ENCODE measurements at places on chromosomes 3 and 15. TPM values are rescaled to one million over a fixed set of nuclear protein-coding genes. Genes with fewer than 3 reads are reported as not detected.

GRCh38 chr3:72086042-72086742 lies 301.2 kb upstream of the PROK2 start:
- no peak for DNase-seq

- DNase-seq = no peak
These were observed 303.9 kb downstream of the AGBL1 start for GRCh38 chr15:86383611-86384010.

- DNase-seq = peak; percentile 53
These were observed 75.9 kb upstream of the CTDSPL start for GRCh38 chr3:37785736-37786135.

DNA sequence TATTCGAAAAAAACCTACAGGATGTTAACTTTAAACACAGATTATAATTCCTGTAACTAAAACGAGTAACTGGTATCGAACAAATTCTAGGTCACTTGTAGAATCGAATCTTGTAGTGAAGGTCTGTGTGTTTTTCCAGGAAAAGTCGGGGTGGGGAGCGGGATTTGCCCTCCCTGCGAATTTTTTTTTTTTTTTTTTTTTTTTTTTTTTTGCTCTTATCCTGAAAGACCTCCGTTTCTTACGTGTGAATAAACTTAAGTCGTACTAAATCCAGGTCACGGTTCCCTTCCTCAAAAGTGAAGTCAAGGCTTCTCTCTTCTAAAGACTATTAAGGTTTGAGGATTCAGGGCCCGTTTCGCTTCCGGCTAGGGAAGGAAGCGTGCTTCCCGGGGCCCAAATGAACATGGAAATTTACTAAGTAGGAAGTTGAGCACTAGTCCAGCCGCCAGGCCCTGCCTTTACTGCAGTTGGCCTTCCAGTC lies 770 bp downstream of the TBC1D5 start:
- no peak for DNase-seq

- no peak for DNase-seq
These were observed 33.7 kb downstream of the CORO2B start for GRCh38 chr15:68612503-68612902.

GRCh38 chr3:46138581-46138980 lies 69.5 kb downstream of the CCR1 start:
- DNase-seq = no peak

- DNase-seq = no peak
These were observed 237.5 kb upstream of the IL12A start for GRCh38 chr3:159751146-159751545.

Gene DOCK3
- total RNA-seq = 0.02 TPM

- no peak for DNase-seq
These were observed 62.6 kb downstream of the DOCK3 start for GRCh38 chr3:50737193-50737905.

DNA sequence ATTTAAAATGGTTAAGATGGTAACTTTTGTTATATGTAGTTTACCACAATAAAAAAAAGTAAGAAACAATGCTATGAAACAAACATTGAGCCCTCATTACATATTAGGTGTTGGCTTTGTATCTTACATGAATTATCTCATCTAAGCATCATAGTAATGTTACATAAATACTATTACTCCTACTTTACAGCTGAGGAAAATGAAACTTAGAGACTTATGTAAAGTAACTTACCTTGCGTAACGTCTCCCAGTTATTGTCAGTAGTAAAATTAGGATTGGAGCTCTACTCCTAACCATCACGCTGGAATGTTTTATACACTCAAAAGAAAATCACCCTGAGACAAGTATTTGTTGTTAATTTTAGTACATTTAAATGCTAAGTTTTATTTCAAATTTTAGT lies 42.2 kb downstream of the DNAJC13 start:
- DNase-seq = no peak

DNA sequence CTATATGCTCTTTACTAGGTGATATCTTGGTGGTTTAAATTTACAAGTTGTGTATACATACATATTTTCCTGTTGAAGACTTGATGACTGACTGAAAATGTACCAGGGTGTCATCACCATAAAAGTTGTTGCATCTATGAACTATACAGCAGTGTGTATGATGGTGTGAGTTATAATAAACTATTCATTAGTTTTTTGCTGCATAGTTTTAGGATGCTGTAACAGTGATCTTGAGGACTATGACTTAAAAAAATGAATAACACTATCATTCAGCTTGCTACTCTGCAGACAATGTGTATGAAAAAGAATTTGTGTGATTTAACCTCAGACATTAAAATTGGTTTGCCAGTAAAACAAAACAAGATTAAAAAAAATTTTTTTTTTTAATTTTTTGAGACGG lies 49.0 kb downstream of the UBE2E2 start:
- no peak for DNase-seq

- no peak for DNase-seq
These were observed 299.1 kb downstream of the TLE3 start for GRCh38 chr15:69798481-69799250.

DNA sequence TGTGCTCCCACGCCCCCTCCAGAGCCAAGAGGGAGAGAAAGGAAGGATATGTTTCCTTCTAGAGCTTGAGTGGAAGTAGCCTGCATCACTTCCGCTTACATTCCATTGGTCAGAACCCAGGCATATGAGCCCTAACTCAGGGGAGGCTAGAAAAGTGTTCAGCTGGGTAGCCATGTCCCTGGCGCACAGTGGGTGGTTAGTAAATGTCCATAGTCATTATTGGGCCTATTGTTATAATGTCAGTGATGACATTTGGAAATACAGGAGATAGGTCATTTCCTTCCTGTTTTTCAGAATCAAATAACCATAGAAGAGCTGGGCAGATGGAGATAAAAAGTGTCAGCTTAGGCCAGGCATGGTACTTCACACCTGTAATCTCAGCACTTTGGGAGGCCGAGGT lies 27.3 kb downstream of the CD276 start:
- no peak for DNase-seq

Gene RPP25
- 7.8 TPM for total RNA-seq

GRCh38 chr15:40647523-40647922 lies 47.5 kb upstream of the RAD51 start:
- DNase-seq = no peak

Gene HTR3E
- 0.13 TPM for total RNA-seq

- DNase-seq = peak; percentile 63
These were observed 73.7 kb downstream of the TM2D3 start for GRCh38 chr15:101578443-101578894.

Gene PIAS1
- 33.0 TPM for total RNA-seq

DNA sequence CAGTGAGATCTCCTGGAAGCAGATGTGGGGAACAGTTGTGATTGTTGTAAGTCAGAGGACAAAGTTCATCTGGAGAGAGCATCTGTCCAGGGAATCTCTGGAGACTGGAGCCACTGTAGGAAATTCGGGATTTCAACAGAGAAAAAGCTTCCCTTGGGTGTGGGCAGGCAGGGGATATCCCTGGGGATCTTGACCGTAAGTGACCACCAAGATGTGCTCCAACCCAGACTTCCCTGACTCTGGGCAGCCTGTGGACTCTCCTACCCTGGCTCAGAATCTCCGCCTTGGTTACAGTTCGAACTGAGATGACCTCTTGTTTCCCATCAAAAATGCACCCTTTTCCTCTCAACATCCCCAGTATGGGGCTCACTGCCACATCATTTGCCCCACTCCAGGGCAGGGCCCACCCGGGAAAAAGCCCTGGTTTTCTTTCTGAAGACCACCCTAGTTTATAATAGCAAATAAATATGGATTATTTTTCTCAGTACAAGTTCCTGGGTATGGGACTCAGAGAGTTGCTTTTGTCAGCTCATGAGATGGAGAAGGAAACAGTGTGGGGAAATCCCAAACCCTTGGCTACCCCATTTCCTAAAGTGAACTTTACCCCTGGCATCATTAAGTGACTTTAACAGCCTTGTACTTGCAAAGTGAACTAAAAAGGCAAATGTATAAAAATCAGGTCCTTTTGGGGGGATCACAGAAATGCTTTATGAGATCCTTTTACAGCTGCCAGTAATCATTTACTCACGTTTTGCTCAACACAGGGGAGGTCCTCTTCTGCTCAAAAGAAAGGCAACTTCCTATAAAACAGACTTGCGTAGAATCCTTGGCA lies 89.9 kb downstream of the CCNL1 start:
- DNase-seq = no peak

Gene EIF4A2
- total RNA-seq = 337 TPM

DNA sequence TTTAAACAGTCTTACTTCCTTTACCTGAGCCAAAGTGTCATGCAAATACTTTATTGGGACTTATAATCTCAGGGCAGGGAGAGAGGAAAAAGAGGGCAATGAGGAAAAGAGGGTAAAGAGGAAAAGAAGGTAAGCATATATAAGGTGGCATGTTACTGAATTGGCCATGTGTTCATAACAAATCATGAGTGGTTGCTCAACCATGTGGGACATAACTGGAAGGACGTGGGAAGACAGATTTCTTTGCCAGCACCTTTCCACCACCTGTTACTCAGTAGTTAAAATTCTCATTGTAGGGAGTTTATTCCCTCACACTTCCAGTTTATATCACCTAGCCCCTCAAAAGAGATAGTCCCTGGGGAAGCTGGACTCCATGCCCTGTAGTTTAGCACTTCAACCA lies 54.7 kb upstream of the TPRG1 start:
- no peak for DNase-seq

- no peak for DNase-seq
These were observed 94.7 kb upstream of the RNF7 start for GRCh38 chr3:141643391-141643790.

Gene CCR8
- total RNA-seq = 0.47 TPM

Gene MST1R
- 88.9 TPM for total RNA-seq

- no peak for DNase-seq
These were observed 46.1 kb downstream of the ZFAND6 start for GRCh38 chr15:80105595-80105994.

DNA sequence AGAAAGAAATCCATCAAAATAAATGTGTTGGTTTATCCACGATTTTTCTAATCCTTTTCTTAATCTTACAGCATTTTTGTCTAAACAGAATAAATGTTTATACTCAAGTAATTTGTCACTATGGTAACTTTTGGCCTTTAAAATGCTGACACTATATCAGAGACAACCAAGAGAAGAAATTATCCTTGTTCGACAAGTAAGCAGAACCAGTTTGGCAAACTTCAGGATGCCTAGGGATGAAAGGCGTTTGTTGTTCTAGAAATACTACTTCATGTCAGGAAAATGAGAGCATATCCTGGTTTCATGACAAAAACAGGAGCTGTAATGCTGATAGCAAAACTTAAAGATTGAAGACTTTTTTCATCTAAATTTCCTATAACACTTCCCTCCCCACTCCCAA lies 308.0 kb upstream of the ATP11B start:
- no peak for DNase-seq

- no peak for DNase-seq
These were observed 166.9 kb downstream of the SUCNR1 start for GRCh38 chr3:152040319-152040718.

DNA sequence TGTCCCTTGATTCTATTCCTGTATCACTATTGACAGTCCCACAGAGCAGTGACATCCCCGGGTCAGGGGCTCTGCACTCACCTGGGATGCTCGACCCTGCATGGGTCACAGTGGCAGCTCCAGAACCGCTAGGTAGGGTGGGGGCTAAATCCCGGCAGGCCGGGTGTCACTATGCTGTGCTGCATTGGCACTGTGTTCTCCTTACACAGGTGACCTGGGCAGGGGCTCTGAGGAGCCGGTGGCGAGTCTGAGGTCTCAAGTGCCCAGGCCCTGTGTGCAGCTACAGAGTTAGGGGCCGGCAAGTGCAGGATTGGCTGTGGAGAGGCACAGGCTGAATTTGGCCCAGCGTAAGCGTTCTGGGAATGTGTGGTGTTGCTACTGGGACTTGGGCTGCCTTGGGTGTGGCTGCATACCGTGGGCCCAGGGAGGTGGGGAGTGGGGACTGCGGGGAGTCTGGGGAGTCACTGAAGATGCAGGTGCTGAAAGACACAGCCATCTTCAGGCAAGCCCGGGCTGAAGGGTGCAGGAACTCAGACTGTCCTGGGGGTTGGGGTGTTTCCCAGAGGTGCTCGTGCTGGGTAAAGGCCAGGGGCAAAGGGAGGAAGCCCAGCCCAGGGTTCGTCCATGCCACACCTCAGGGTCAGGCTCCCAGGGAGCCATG lies 102.6 kb upstream of the PRR20G start:
- no peak for DNase-seq

DNA sequence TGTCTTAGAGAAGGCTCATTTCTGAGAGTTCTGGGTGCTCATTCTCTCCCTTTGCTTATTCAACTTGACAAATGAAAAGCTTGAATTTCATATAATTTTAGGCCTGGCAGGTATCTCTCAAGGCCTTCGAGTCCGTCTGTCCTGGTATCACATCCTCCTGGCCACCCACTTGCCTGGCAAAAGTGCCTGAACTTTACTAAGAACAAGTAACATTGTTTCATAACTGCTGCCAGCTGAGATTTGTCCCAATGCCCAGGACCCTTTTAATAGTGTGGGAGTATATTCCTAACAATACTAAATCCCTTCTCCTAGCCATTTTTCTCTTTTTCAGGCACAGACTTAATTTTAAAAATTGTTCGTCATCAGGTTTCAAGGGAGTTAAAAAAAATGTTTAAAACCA lies 18.1 kb downstream of the LARP6 start:
- DNase-seq = no peak

DNA sequence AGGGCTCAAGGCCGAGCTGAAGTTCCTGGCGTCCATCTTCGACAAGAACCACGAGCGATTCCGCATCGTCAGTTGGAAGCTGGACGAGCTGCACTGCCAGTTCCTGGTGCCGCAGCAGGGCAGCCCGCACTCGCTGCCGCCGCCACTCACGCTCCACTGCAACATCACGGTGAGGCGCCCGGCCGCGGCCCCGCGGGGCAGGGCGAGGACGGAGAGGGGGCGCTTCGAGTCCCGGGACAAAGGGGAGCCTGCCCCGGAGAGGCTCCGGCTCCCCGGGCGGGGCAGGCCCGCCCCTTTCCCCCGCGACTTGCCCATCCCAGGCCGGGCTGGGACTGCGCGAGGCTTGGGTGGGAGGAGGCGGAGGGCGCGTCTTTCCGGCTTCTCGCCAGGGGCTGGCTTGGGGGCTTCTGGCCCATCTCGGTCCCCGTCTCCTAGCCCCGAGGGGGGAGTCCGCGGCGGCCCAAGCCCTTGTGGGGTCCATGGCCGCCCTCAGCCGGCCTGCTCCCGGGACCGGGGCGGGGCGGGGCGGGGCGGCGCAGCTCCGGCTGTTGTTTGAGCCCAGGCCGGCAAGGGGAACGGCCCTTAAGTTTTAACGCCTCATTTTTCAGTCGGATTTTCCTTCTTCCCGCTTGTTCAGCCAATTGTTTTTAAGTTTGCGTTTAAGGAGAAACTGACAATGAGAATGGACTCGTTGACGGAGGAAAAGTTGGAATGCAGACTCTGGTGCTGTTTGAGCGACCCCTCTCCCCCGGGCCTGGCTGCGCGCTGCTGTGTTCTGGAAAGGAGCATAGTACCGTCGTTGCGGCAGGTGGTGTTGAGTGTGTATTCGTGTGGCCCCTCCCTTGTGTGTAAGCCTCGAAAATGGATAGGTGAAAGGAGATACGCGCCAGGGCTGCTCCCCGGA lies 683 bp downstream of the UBE2Q2 start:
- DNase-seq = peak; percentile 77

Gene NAALADL2
- total RNA-seq = 8.5 TPM

- DNase-seq = no peak
These were observed 319.6 kb downstream of the ZBTB20 start for GRCh38 chr3:114827495-114827894.

GRCh38 chr3:121690777-121691405 lies 30.2 kb upstream of the HCLS1 start:
- no peak for DNase-seq

- DNase-seq = no peak
These were observed 5.6 kb upstream of the PYDC2 start for GRCh38 chr3:191455257-191455952.
